ENCODE measurements at places on chromosomes 16 and 17.

DNA sequence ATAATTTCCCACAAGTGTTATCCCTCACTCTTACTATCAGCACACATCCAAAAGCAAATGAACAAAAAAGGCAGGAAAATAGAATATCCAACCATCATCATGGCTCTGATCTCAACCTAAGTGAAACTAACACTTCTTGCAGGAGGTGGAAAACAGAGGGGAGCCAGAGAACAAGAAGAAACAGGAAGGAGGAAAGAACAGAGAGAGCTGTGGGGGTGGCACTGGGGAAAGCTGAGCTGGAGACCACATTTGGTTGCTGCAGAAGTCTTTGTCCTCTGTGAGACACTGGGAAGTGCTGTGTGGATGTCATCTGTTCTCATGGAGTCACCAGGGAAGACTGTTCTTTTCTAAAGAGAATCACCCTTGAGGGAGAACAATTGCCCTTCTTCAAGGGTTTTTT lies 34.7 kb downstream of the GRB7 start:
- no peak for DNase-seq

DNA sequence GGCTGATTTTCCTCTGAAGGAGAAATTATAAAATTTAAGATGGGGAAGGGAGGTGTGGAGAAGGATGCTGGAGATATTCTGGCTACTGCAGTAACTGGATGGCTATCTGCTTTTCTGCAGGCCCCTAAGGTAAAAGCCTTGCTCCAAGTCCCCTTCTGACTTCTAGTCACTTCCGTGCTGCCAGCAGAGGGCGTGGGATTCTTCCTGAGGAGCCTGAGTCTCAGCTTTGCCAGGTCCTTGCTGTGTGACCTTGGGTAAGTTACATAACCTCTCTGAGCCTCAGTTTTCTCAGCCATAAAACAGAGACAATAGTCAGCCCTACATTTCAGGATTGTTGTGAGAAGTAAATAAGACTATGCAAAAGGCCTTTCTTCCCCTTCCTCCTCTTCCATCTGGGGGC lies 24.3 kb upstream of the TMEM220 start:
- DNase-seq: no peak

- DNase-seq: no peak
Measured at GRCh38 chr17:5019475-5019956, 15.7 kb downstream of the SLC52A1 start.

DNA sequence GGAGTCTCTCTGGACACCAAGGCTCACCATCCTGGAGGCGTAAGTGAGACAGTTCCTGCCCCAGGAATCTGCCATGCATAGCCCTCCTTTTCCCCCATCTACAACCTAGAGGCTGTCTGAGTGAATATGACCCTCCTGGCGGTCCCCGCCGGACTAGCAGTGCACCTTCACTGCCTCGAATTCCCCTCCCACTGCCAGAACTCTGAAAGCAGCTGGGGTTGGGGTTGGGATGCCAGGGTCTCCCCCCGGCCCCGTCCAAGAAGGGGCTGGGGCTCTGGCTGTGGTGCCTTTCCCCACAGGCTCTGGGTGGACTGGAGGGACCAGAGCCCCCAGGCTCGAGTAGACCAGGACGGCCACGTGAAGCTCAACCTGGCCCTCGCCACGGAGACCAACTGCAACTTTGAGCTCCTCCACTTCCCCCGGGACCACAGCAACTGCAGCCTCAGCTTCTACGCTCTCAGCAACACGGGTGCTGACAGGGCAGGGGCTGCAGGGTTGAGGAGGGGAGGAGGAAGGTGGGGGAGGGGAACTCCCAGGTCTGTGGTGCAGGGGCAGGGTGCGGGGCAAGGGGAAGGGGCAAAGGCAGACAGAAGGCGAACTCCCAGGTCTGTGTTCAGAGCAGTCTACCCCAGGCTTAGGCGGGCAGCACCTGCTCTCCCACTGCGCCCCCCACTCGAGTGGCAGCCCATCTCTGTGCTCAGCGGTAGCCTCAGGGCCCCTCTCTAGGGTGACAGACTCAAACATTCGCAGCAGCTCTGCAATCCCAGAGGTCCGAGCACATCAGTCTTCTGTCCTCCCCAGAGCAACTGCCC lies 1.2 kb downstream of the ZACN start:
- no peak for DNase-seq

- DNase-seq: no peak
Measured at GRCh38 chr17:48484850-48485249, 46.0 kb downstream of the HOXB1 start.

- DNase-seq: no peak
Measured at GRCh38 chr17:75642784-75643642, 9.8 kb downstream of the SMIM5 start.

GRCh38 chr16:30535106-30535776 lies 583 bp upstream of the ZNF747 start:
- no peak for DNase-seq

DNA sequence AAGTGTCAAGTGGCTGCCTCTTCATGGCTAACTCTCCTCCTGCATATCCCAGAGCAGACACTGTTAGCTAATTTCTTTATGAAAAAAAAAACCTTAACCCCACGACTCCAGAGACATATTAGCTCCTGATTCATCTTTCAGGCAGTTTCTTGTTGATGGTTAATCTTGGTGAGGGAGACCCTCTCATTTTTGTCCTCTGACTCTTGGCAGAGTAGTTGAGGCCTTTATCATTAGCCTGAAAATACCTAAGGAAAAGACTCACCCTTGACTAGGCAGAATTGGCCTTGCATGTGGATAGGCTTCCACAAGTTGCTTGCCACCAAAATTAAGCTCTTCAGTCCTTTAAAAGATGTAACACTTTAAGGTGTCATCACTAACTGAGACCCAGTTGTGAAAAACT lies 4.0 kb downstream of the CRYBA1 start:
- no peak for DNase-seq

GRCh38 chr16:78985716-78986605 lies 614.6 kb downstream of the MAF start:
- no peak for DNase-seq

DNA sequence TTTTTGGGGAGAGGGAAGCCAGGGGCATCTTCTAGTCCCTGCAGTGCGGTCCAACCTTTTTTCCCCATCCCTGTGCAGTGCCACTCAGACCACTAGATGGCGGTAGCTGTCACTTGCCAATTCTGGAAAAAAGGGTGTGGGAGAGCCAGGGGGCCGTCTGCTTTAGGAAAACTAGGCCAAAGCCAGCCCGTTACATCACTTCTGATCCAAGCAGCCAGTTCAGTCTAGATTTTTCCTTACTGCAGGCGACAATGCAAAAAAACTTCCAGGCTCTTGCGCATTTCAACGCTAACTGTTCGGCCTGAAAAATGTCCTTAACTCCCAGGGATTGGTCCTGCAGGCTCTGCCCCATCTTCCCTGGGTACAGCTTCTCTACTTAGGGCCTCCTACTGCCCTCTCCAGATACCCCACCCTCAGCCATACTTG lies 69.2 kb upstream of the CES5A start:
- DNase-seq: no peak

DNA sequence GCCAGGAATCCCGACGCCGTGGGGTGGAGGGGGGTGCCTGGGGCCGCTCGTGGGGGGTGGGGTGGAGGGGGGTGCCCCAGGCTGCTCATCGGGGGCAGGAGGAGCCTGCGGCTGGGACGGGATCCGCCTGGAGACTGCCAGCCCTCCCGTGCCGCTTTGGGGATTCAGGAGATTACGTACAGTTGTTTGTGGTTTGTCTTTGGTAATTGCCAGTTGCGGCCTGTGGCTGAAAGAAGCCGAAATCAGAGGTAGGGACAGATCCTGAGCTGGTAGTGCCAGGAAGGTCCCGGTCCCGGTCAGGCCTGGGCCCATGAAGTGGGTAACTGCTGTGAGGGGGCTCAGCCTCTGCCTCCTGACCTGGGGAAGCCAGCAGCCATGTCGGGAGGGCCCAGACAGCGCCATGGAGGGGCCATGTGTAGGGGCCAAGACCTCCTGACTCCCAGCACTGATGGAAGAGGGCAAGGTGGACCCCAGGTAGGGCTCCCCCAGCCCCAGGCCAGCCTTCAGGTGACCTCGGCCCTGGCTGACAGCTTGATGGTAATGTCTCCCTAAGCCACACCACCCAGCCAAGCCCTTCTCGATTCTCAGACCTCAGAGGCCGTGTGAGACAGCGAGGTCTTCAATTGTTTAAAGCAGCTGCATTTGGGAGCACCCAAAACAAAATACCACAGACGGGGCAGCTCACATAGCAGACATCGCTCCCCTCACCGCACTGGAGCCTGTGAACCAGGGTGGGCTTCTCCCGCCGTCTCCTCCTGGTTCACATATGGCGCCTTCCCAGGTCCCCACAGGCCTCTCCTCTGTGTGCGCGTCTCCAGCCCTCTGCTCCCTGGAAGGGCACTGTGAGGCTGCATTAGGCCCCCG lies 34.9 kb upstream of the SSTR5 start:
- DNase-seq: no peak

GRCh38 chr16:8763899-8764298 lies 33.5 kb downstream of the TMEM186 start:
- no peak for DNase-seq

DNA sequence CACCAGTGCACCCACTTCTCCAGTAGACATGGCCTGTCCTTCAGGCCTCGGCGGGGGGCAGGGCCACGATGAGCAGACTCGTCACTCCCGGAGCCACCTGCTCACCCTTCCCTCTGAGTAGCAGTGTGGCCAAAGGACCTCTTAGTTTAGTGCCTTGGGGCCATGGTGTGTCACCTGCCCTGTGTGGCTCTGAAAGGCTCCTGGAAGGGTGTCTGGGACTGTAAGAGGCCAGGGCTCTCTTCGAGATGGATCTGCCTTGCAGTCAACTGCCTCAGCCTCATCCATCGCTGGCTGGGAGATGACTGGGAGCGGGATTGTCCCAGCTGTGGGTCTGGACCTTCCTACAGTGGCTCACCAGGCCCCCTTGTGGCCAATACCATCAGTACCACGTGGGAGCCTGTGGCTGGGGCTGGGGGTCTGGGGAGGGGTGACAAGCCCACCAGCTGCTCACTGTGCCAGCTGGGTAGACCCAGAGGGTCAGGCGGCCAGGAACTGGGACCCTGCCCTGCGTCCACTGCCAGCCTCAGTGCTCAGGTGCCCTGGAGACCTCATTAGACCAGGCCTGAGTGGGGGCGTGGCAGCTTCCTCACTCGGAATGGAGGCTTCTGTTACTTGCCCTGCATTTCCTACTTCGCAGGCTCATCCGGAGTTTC lies 133.4 kb downstream of the OR1D5 start:
- no peak for DNase-seq

DNA sequence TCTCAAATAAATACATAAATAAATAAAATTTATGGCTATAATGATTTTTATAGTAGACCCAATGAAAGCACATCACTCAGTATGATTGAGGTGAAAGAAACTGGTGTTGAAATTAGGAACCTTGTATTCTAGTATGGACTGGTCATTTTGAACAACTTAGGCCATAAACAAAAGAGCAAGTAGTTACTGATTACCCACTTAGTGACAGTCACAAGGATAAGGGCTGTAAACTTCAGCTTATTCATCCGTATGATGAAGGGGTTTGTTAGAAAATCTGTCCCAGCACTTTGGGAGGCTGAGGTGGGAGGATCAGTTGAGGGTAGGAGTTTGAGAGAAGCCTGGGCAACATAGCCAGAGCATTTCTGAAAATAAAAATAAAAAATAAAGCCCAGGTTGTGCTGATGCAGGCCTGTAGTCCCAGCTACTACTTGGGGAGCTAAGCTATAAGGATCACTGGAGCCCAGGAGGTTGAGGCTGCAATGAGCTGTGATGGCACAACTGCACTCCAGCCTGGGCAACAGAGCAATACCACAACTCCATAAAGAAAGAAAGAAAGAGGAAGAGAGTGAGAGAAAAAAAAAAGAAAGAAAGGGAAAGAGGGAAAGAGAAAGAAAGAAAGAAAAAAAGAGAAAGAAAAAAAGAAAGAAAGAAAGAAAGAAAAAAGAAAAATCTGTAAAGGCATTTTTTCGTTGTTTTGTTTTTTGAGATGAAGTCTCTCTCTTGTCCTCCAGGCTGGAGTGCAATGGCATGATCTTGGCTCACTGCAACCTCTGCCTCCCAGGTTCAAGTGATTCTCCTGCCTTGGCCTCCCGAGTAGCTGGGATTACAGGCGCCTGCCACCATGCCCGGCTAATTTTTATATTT lies 4.2 kb upstream of the SPAG9 start:
- DNase-seq: no peak

DNA sequence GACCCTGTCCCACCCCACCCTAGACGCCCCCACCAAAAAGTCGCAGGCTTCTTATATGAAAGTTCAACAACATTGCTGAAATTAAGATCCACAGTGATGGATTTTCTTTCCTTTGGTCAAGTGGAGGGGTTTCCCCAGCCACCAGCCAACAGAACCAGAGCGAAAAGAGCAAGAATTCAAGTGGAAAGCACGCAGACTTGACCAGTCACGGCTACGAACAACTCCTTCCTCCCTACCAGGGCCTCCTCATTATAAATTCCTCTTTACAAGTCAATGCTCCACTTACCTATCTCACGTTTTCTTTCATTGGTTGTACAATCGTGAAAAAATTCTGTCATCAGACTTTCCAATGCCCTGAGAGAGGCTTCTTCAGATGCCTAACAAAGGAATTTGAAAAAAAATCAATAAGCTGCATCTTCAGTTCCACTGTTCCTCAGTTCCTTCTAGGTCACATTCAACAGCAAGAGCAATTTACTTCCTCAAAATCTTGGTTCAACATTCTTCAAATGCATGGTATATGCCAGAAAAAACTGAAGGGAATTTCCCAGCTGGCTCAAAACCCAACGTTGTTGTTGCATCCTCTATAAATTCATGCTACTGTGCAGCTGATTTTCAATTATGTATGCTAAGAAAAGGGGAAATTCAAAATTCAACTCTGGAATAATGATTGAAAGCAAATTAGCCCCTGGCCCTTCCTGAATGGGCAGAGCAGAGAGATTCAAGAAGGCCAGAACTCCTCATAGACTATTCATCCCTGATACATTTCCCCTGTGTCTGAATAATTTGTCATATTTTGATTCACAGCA lies 30.9 kb downstream of the XPO6 start:
- no peak for DNase-seq

Measured in NCI-H2081 treated with DMSO at 0.1 percent for 48 hours (cell line).